ENCODE measurements at places on chromosomes 16 and 17. TPM values are rescaled to one million over a fixed set of nuclear protein-coding genes. Genes with fewer than 3 reads are reported as not detected.

The SLC5A11 gene
- 0.40 TPM for total RNA-seq

The CASKIN1 gene
- total RNA-seq = 1.5 TPM

The KLHL10 gene
- not detected for total RNA-seq

The SLC13A2 gene
- total RNA-seq = not detected

The MT4 gene
- total RNA-seq = not detected

The SLC6A2 gene
- not detected for total RNA-seq

The SLC13A5 gene
- not detected for total RNA-seq

The SOCS3 gene
- total RNA-seq = 143 TPM

The CDH16 gene
- total RNA-seq = not detected
